ENCODE measurements at places on chromosomes 5 and 9.

GRCh38 chr5:1750469-1750868 lies 49.2 kb downstream of the MRPL36 start:
- DNase-seq = no peak

- DNase-seq = no peak
Observed at GRCh38 chr9:123418052-123418430, 62.0 kb downstream of the CRB2 start.

DNA sequence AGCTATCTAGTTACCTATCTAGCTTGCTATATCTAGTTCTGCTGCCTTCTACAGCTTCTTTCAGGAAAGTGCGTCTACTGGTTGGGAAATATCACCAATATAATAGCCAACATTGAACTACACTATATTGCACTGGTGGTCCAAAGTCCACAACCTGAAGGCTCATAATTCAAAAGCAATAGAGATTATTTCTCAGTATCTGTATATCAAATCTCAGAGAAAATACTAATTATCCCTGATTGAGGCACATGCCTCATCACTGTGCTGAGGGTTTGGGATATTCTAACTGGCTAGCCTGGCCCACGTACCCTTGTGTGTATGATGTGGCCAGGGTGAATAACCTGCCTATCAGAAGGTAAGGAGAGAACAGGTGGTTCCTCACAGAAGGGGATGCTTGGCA lies 53.8 kb downstream of the SH3RF2 start:
- DNase-seq = no peak

- no peak for DNase-seq
Observed at GRCh38 chr9:127061411-127061810, 61.0 kb downstream of the ANGPTL2 start.

GRCh38 chr5:138975098-138975847 lies 100.1 kb upstream of the LRRTM2 start:
- peak; percentile 80 for DNase-seq

GRCh38 chr5:178221853-178222252 lies 10.7 kb downstream of the PHYKPL start:
- no peak for DNase-seq

DNA sequence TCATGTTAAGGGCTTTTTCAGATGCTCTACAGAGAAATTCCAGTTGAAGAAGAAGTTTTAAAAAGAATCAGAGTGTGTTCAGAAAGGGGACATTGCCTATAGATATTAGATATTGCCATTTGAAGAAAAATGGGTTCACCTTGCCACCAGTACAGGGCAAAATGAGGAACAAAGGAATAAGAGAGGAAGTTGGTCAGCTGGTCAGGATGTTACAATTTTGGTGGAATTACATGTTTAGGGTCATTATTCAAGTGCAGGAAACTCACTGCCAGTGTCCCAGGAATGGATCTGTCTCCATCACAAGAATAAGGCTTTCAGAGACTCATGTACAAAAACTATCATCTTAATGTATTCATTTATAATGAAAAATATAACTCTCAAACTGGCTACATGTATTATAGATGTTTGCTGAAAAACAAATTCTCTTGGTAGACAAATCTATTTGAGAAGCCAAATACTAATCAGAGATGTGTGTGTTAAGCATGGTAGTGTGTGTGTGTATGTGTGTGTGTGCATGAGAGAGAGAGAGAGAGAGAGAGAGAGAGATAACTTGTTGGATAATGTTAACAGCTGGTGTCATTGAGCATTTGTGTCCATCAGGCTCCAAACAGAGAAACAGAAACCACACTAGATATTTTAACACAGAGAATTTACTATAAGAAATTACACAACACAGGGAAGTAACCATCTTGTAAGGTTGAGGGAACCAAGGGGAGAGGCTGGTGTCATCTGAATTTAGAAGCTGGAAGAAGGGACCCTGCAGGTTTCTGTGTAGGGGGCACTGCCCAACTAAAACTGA lies 5.0 kb upstream of the C1QTNF3 start:
- no peak for DNase-seq

- DNase-seq = peak; percentile 54
Observed at GRCh38 chr5:9898319-9898718, 268.2 kb upstream of the TAS2R1 start.

- no peak for DNase-seq
Observed at GRCh38 chr5:106849266-106849665, 821.5 kb downstream of the EFNA5 start.

DNA sequence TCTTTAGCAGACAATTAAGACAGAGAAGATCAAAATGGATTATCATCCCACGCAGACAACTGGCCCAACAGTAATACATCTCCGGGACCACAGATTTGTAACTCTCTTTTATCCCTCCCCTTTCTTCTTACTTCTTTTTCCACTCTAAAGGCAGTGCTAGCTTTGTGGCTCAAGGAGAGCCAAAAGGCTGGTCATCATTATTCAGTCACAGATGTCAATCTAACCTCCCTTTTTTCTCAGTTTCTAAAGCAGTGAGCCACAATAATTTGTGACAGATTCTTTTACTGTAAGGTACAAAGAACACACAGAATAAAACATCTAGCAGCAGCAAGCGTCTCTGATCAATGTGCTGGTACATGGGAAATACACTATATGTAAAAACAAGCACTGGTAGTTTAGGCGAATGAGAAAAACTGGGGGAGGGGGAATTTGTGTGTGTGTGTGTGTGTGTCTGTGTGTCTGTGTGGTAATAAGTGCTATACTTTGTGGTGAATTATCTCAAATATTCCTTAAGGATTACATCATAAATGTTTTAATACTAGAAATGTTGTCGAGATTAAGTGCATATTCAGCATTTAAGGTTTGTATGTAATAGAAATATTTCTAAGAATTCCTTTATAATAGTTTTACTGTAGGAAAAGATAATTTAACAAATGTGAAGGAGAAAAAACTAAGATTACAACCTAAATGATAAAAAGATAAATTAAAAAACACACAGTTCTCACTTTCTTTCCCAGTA lies 140.2 kb downstream of the DENND1A start:
- peak; percentile 32 for DNase-seq
